ENCODE measurements at places on chromosomes 7 and 10. TPM values are rescaled to one million over a fixed set of nuclear protein-coding genes. Genes with fewer than 3 reads are reported as not detected.

COL28A1 gene
- total RNA-seq = 0.17 TPM

DNA sequence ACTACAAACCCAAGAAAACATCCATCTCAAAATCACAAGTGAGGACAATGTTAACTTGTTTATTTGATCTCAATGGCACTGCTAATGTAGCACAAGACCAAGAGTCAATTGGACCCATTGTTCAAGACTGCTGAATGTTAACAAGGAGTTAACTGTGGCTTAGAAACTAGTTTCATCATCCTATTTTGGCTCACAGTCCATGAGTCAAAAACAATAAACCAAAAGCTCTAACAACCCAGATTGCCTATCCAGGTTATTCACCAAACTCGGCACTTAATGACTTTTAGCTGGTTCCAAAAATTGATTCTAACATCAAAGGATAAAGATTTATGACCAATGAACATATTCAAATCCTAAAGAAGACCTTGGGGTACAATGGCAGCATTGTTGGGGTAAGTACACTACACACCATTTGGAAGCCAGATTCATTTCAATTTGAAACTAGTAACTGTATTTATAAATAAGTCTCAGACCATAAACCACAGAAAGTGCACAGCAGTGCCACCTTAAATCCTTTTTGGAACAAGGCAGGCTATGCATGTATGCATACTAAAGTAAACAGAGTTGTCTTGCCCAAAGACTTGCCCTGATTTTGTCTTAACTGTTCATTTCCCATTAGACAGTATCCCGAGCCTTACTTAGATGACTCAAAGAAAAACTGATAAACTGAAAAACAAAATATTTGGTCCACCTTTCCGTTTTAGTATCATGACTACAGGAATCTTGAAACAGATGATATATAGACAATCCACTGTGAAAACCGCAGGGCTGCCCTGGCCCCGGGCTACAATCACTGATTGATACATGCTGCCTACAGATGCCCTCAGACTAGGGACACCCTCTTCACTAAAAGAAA, 84.5 kb downstream of the SRPK2 start:
- DNase-seq = no peak

ITGB8 gene
- total RNA-seq = 2.2 TPM

DNA sequence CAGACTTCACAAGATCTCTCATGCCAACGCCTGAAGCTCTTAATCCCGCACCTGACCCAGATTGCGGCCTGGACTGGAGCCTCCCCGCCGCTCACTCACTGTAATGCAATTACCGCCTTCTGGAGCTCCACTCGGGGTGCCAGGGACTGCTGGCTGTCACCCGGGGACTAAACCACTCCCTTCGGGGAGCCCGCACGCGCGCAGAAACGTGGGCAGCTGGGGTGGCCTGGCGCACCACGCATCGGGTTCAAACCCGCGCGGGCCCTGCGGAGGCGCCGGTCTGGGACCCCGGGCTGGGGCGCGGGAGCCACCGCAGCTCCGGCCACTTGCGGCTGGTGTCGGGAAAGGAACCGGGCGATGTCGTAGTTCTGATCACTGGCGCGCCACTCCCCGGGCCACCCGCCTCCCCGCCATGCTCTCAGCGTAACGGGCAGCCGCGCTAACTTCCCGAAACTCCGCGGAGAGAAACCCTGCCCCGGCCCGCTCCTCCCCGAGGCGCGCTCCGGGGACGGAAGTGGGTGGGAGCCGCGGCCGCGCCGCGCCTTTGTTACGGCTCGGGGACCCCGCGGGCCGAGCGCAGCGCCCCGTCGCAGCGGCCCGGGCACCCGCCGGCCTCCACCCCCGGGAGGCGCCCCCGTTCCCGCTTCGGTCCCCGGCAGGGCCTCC, 100.3 kb upstream of the SVIL start:
- peak; percentile 83 for DNase-seq

FKBP6 gene
- total RNA-seq = not detected

GRCh38 chr7:15015545-15016314, 113.2 kb upstream of the DGKB start:
- DNase-seq = peak; percentile 13

KCND2 gene
- total RNA-seq = 3.4 TPM

THNSL1 gene
- 8.9 TPM for total RNA-seq

PTF1A gene
- total RNA-seq = 0.48 TPM

GRCh38 chr7:129782818-129783583, 169.8 kb downstream of the UBE2H start:
- peak; percentile 77 for DNase-seq

PRSS37 gene
- not detected for total RNA-seq

- no peak for DNase-seq
These were observed 72.4 kb downstream of the REEP3 start for GRCh38 chr10:63593576-63593975.

PRF1 gene
- not detected for total RNA-seq

DNA sequence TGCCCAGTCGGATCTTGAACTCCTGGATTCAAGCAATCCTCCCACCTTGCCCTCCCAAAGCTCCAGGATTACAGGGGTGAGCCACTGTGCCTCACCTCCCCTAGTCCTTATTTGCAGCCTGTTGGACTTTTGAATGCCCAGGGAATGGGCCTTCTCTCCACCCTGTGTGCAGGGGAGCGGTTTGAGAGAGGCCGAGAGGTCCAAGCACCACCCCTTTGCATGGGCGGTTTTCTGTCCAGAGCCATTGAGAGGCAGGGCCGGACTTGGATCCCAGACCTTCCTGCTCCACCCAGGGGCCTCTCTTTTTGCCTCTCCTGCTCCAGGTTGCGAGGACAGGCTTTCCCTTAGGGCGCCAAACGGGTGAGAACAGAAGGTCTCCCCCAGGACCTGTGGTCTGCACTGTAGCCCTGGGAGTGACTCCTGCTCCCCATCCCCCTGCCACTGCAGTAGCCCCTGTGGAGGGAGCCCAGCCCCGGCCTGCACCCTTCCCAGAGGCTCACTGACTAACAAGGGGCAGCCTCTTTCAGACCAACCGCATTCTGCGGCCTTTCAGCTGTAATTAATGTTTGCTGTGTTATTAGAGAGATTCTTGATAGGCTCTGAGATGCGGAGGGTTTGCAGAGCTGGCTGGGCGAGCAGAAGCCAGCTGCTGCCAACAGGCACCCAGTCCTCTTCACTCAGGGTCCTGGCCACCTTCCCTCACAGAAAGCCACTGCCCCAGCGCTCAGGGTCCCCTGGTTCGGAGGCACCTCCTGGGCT, 57.9 kb downstream of the ELFN1 start:
- DNase-seq = no peak

DNA sequence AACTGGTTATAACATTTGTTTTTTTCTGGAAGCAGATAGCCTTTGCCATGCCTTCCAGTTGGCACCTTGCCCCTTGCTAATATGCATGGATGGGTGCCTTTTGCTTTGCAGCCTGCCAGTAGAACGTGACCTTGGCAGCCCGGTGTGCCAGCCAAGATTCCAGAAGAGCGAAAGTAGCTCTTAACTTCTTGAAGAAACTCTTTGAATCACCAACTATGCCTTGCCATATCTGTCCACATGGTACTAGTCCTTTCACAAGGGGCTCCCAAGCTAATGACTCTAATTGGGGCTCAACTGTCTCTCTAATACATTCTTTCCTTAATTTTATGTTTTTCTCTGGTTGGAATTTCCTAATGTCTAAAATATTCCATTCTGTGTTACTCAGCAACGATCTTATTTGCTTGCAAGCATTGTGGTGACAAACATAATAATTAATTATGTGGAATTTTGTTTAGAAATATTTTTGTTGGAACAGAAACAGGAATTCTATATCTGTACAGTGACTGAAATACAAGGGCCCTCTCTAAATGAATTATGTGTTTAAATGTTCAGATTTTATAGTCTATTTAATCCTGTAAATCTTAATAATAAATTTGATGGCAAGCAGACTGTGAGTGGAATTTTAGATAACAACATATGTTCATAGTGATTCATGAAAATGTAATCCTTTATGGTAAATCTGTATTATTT, 45.8 kb downstream of the HDAC9 start:
- no peak for DNase-seq

OR6V1 gene
- total RNA-seq = not detected

DNA sequence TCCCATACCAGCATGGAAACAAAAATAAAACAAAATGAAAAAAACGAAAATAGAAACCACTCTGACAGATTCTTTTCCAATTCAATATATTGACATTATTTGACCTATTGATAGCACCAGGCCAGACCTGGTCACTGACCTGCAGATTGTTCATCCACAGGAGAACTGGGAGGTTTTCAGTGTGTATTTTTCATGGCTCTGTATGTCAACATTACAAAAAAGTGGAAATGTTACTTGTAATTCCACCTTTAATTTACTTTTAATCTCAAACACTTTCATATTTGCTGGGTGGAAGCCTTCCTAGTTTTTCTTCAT, 2.9 kb downstream of the HKDC1 start:
- DNase-seq = no peak

- DNase-seq = no peak
These were observed 316.8 kb downstream of the PCDH15 start for GRCh38 chr10:54484186-54484585.

- DNase-seq = no peak
These were observed 119.6 kb downstream of the ITIH5 start for GRCh38 chr10:7547206-7547605.

TPST1 gene
- 20.4 TPM for total RNA-seq

PNLIPRP2 gene
- not detected for total RNA-seq

- peak; percentile 6 for DNase-seq
These were observed 11.1 kb upstream of the SLC18A3 start for GRCh38 chr10:49598986-49599385.

ANKRD22 gene
- not detected for total RNA-seq

DNA sequence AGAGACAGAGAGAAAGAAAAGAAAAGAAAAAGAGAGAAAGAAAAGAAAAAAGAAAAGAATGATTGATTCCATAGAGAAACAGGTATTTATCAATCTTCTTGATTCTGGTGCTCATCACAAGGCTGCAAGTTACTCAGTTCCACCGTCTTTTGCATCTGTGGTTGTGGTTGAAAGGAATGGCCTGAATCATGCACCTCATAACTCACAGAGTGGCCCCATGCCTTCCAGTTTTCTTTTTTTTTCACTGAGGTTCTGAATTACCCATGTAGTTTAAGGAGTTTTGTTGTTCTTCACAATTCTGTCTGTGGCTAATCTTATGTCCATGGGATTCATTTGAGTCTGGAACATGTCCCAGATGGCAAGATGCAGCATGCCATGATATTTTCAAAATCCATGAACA, 156.0 kb downstream of the ZNF33B start:
- no peak for DNase-seq

DNA sequence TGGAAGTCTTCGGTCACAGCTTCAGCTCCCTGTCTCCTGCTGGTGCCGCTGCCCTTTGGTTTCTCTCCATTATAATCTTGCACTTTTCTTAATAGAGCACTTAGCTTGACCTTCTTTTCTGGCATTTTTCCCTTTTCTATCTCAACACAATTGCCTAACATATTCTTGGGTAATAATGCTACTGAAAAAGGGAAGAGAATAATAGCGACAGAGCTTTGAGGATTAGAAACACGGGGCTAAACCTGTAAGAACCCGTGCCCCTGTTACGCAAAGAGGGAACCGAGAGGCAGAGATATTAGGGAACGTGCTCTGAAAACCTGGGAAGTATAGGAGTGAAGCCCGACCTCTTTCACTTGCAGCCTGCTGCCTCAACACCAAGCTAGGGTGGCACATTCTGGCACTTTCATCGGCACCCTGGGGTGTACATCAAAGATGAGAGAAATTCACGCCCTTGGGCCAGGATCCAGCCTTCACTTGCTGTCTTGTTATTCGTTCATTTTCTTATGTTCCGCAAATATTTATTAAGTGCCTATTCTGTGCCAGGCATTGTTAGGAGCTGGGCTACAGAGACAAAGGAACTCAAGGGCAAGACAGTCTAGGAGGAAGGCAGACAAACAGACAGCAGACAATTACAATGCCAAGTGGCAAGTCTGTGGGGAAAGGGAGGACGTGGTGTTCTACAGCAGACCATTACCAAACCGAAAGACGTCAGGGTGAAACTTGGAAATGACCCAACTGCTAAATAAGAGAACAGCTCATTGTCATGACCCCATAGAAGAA, 33.0 kb upstream of the GALNTL5 start:
- no peak for DNase-seq

DNA sequence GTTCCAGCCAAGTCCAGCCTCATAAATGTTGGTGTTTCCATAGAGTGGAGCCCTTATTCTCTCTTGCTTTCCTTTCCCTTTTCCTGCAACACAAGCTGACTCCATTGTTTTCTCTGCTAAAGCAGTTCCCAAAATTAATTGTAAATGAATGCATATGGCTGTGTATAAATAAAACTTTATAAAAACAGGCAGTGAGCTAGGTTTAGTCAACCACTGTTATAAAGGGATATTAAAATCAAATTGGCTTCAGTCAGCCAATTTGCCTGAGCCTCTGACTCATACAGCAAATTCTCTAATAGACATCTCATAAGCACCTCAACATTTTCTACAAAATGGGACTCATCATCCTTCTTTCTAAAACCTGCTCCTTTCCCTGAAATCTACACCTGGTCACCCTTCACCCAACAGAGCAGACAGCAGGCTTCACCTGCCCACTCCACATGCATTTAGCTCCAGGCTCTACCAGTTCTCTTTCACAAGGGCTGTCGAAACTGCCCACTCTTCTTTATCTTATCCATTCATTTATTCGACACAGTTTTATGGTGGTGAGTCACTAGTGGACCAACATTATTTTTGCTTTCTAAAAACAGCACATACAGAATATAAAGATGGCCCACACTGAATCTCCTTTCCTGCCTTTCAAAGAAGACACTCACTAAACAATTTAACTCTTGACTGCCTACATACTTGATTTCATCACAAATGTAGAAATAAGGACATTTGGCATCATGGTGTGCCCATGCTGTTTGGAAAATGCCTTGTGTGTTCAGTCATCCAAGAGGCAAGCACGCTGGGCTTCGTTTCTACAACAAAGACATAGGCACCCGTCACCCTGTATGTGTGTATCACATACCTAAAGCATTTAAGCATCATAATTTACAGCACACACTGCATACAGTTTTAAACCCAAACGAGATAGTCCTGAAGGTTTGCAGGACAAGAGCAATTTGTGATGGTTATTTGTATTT, 74.6 kb upstream of the C7orf33 start:
- no peak for DNase-seq

ATOH7 gene
- total RNA-seq = 0.15 TPM

NEURL1 gene
- total RNA-seq = 7.9 TPM

DNA sequence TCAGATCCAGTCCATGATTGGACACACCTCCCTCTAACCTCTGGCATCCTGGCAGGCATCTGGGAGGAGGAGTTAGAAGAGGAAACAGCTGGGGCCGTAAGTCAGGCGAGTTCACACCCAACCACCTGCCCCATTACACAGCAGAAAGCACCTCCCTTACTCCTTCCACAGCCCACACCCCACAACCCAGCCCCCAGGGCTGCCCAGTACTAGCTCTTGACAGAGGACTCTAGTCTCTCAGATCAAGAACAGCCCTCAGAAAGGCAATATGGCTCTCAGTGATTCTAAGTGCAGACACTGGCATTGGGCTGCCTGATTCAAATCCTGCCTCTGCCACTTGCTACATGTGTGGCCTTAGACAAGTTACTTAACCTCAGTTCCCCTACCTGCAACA, 34.1 kb downstream of the KCNMA1 start:
- no peak for DNase-seq
